ENCODE measurements at places on chromosomes 11 and 22. TPM values are rescaled to one million over a fixed set of nuclear protein-coding genes. Genes with fewer than 3 reads are reported as not detected.

The UBQLN3 gene
- not detected for total RNA-seq

The CECR2 gene
- not detected for total RNA-seq

DNA sequence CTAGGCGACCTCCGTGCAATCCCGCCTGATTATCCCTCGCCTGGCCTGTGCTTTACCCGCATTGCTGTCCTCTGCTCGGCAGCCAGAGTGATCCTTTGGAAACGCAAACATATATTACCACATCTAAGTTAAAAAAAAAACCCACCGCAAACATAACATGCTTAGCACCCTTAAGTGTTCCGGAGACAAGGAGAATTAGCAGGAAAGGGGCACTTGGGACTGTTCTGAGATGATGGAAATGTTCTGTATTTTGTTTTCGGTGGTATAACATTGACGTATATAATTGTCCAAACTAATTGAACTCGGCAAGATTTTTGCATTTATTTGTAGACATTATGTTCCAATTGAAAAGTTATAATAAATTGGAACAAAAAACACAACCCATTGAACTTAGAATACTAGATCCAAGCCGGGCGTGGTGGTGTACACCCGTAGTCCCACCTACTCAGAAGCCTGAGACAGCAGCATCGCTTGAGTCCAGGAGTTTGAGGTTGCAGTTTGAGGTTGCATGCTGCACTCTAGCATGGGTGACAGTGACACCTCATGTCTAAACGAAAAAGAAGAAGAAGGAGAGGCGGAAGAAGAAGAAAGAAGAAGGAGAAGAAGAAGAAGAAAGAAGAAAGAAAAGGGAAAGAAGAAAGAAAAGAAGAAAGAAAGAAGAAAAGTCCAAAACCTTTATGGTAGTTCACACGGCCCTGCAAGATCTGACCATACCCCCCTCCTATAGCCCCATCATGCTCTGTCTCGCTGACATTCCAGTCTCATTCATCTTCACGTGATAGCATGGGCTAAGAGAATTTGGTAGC is 604 bp upstream of the POLR3H start:
- peaks cover 26% of the 10 kb centered on the region for H3K4me1 ChIP-seq
- H3K4me3 ChIP-seq = peak overlapping the region; percentile 78
- DNase-seq = no peak
- peak overlapping the region; percentile 77 for H3K27ac ChIP-seq
- H3K36me3 ChIP-seq = peaks cover 5% of the 10 kb centered on the region
- no peaks in the 10 kb centered on the region for H3K27me3 ChIP-seq

DNA sequence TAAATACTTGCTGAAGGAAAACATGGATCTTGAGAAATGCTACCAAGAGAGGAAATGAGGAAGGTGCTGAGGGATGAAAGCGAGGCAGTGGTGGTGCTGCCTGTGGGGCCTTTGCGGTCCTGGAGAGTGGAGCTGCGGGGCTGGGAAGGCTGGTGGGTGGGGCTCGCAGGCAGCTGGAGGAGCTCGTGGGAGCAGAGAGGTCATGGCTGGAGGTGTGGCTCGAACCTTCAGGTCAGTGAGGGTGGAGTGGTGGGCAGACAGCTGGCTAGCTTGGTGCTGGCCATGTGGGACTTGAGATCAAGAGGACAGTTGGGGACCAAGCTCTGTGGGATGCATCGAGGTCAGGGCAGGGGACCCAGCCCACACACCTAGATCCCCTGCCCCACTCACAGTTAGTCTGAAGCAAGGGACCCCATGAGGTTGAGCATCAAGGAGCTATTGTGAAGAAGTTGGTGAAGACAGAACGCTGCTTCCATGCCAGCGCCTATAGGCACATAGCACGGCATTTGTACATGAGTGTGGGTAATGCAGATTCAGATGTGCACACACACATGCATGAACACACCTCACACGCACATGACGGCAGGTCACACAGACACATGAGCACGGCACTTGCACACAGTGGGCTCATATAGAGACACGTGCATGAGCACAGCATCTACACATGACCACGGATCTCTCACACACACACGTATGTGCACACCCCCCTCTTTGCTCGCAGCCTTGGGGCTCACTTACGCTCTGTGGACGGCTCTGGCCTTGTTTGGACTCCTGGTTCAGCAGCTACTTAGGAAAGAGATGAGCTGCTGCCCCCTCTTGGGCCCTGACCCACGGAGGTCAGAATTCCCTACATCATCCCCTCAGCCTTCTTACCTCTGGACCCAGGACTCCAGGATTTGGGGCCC is 30.4 kb downstream of the SHANK3 start:
- DNase-seq = no peak
- H3K4me3 ChIP-seq = no peak overlapping the region
- H3K27me3 ChIP-seq = no peaks in the 10 kb centered on the region
- H3K4me1 ChIP-seq = peaks cover 11% of the 10 kb centered on the region

DNA sequence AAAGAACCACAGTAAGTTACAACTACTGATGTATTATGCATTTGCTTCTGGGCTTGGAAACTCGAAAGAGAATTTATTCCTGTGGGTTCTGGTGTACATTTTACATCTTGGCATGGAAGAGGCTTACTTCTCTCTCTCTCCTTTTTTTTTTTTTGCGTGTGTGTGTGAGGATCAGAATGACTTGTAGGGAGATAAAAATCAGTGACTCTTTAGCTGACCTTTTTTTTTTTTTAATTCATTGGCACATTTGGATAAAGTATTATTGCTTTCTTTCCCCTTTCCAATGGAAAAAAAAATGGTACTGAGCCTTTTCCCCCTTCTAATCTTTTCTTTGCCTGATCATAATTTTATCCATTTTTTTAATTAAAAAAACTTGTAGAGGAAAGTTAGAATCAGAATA is 43.5 kb downstream of the EXT2 start:
- no peak overlapping the region for H3K4me3 ChIP-seq
- no peaks in the 10 kb centered on the region for H3K27me3 ChIP-seq
- no peaks in the 10 kb centered on the region for H3K4me1 ChIP-seq
- no peaks in the 10 kb centered on the region for H3K36me3 ChIP-seq
- H3K27ac ChIP-seq = no peak overlapping the region
- no peak for DNase-seq

GRCh38 chr22:18994701-18995326 is 58.7 kb upstream of the PRODH start:
- no peak for DNase-seq
- peaks cover 6% of the 10 kb centered on the region for H3K27me3 ChIP-seq
- no peak overlapping the region for H3K27ac ChIP-seq
- no peaks in the 10 kb centered on the region for H3K36me3 ChIP-seq

DNA sequence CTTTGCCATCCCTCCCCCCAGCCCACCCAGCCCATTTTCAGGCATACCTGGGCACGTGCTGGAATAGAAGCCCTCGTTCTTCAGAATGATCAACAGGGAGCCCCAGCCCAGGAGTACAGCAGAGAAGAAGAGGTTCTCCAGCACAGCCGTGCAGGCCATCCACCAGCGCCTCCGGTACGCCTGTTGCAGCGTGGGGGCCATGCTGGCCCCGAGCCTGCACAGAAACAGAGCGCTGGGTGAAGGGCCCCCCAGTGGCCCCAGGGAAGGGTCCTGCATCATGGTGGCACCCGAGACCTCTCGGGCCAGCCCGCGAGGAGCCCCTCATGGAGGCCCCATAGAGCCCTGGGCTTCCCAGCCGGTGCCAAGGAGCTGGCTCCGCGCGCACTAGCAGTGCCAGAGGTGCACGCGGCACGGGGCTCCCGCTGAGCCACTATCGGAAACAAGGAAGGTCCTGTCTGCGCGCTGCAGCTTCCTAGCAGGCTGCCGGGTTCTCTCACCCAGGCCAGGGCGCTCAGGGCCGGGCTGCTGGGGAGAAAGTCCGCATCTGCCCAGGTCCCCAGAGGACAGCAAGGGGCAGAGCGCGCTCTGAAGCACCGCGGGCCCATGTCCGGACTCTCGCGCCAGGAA is 1.5 kb downstream of the SLC43A1 start:
- no peaks in the 10 kb centered on the region for H3K27me3 ChIP-seq
- peak overlapping the region; percentile 43 for H3K27ac ChIP-seq
- peak overlapping the region; percentile 84 for H3K4me3 ChIP-seq

DNA sequence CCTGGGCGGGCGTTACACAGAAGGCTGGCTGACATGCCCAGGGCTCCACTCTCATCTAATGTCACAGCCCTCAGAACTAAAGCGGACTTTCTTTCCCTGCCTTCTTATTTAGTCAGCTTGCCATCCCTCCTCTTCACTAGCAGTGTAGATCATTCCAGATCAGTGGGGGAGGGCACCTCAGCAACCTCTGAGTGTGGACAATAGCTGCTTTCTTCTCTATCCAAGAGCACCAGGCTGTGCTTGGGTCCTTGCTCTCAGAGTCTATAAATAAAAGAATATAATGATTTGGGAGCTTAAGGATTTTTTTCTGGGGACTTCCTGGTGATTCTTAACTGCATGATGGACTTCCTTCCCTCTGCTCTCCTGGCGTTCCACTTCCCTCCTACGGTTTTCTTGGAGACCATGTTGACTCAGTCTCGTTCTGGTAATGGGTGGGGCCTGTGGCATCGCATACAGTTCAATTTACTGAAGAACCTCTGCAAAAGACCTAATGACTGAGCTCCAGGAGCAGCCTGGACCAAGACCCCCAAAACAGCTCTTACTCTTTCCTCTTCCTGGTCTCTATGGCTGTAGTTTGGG is 2.9 kb upstream of the HMBS start:
- no peak overlapping the region for H3K27ac ChIP-seq
- H3K36me3 ChIP-seq = peaks cover 51% of the 10 kb centered on the region
- DNase-seq = no peak
- H3K27me3 ChIP-seq = no peaks in the 10 kb centered on the region

DNA sequence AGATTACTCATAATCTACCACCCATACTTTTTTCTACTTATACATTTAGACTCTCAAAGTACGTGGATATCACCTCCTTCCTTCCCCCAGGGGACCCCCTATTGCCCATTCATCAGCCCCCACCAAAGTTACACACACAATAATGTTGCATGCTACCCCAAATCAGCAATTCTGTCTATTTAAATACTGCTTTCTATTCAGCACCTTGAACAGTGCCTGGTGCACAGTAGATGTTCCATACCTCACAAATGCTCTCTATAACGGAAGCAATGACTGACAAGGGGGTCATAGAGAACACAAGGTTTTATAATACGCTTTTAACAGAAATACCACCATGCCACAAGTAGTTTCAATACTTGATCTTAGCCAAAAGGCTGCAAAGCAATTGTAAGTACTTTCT is 370.7 kb downstream of the MIAT start:
- no peak for DNase-seq
- H3K27ac ChIP-seq = no peak overlapping the region
- no peak overlapping the region for H3K4me3 ChIP-seq
- H3K4me1 ChIP-seq = no peaks in the 10 kb centered on the region
- no peaks in the 10 kb centered on the region for H3K27me3 ChIP-seq

GRCh38 chr11:124724979-124725718 is 14.6 kb upstream of the NRGN start:
- H3K27me3 ChIP-seq = no peaks in the 10 kb centered on the region
- DNase-seq = no peak
- H3K27ac ChIP-seq = no peak overlapping the region
- no peaks in the 10 kb centered on the region for H3K4me1 ChIP-seq
- H3K36me3 ChIP-seq = no peaks in the 10 kb centered on the region
